Upper lobe of right lung (tissue), 1 donor: ENCODE measurements at places on chromosomes 7 and 10. TPM values are rescaled to one million over a fixed set of nuclear protein-coding genes. Genes with fewer than 3 reads are reported as not detected.

GRCh38 chr7:129612112-129613015 is 844 bp downstream of the NRF1 start:
- DNase-seq = peak; percentile 80

GRCh38 chr7:76086070-76086469 is 38.2 kb downstream of the MDH2 start:
- DNase-seq = no peak

AGMO gene
- 0.20 TPM for total RNA-seq

DNA sequence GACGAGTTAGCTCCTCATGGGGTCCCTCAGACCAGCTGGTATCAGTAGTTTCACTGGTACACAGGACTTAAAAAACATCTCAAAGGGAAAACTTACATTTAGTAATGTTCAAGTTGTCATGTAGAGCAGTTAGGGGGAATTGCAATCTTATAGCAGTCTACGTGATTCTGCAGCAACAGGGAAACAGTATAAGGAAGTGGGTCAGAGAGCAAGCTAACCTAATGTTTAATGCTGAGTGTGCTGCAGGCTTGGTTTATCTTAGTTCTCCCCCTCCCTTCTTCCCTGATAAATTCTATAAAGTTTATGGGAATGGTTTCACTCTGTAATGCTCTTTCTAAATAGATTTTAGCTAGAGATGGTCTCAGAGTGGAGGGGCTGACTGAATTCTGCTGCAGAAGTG is 11.3 kb downstream of the SPAM1 start:
- DNase-seq = no peak

HOXA10 gene
- total RNA-seq = 0.38 TPM
